ENCODE measurements at places on chromosomes 16 and 17.

DNA sequence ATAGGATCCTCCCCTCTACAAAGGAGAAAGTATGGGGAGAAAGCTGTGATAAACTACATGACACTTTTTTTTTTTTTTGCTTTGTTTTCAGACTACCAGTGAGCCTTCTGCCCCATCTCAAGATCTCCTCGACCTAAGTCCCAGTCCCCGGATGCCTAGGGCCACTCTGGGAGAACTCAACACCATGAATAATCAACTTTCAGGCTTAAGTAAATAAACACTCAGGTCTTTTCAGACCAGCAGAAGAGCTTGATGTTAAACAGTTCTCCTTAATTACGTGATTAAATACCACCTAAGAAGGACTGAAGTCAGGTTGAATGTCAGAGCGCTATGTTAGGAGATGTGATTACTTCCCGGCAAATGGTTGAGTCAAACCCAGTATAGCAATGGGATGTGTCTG, 31.4 kb downstream of the COX11 start:
- DNase-seq, result no peak

GRCh38 chr16:67562526-67562917, at the start of gene CTCF:
Gene CTCF, plus strand, starts transcription at chr16:67562526. Its CDS starts 48,307 bp downstream, at chr16:67610833.
- DNase-seq, result no peak

- DNase-seq, result no peak
Observed at GRCh38 chr17:66570447-66571195, 264.3 kb upstream of the CACNG5 start.

DNA sequence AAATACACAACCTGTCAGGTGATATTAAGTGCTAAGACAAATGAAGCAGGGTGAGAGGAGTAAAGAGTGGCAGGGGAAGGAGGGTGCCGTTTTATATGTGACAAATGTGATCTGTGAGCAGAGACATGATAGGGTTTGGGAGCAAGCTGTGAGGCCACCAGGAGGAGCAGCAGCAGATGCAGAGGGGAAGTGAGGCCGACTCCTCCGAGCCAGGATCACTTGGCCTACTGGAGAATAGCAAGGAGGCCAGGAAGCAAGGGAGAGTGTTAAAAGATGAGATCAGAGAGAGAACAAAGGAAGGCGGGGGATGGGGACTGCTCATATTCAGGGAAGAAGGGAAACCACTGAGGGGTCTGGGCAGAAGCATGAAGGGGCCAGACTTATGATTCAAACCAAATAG, 129.4 kb downstream of the TANGO6 start:
- DNase-seq, result no peak

DNA sequence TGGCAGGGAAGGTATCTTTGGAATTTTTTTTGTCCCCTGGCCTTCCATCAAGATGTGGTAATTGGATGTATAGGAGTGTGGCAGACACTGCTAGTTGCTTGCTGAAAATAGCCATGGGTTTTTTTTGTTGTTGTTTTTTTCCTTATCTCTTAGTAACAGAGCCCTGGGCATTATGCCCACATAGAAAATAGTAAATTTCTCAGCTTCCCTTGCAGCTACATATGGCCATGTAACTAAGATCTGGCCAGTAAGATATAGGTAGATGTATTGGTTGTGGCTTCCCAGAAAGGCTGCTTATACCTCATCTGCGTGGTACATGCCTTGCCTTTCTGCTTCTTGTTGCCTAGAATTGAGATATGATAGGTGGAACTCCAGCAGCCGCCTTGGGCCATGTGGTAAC, 349.9 kb downstream of the CPPED1 start:
- DNase-seq, result no peak

- no peak for DNase-seq
Observed at GRCh38 chr17:55446581-55447205, 25.1 kb upstream of the MMD start.
